ENCODE measurements at places on chromosomes 11 and 22. TPM values are rescaled to one million over a fixed set of nuclear protein-coding genes. Genes with fewer than 3 reads are reported as not detected.

The DRD4 gene
- 2.7 TPM for total RNA-seq

The APOA5 gene
- total RNA-seq: not detected

The ABTB2 gene
- total RNA-seq: 19.5 TPM

The BIRC3 gene
- total RNA-seq: 0.29 TPM

DNA sequence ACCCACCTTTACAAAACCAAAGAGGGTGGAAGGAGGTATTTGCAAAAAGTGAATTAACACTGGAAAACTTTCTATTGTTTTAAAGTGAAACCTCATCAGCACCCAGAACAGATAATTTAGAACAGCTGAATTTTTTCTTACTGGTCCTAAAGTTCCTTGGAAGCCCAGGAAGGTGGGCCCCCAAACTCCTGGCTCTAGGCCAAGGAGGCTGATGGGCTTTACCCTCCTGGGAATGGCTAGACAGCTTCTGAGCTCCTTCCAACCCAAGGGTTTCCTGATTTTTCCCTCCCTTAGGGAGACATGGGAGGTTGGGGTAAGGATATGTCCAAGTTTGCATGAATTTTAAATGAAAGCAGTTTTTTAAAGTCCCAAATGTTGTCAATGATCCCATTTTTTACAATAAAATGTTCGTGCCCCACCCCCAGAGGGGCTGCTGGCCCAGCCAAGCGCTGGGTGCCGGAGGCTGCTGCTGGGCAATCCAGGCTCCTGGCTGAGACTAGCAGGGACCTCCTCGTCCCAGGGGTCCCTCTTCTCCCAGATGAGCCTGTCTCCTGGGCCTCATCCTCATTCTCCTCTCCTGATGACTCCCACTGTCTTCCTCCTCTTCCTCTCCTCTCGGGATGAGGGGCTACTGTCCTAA, 28.4 kb downstream of the RELT start:
- no peak for DNase-seq
- no peaks in the 10 kb centered on the region for H3K27me3 ChIP-seq
- peaks cover 7% of the 10 kb centered on the region for H3K36me3 ChIP-seq
- no peak overlapping the region for H3K27ac ChIP-seq

GRCh38 chr11:5610446-5610845, 14.0 kb downstream of the TRIM6 start:
- H3K4me1 ChIP-seq: no peaks in the 10 kb centered on the region
- H3K27ac ChIP-seq: no peak overlapping the region
- peaks cover 3% of the 10 kb centered on the region for H3K36me3 ChIP-seq
- no peaks in the 10 kb centered on the region for H3K27me3 ChIP-seq
- no peak for DNase-seq
- no peak overlapping the region for H3K4me3 ChIP-seq

GRCh38 chr22:20031732-20032406, 11.0 kb downstream of the TANGO2 start:
- H3K27ac ChIP-seq: no peak overlapping the region
- peaks cover 4% of the 10 kb centered on the region for H3K4me1 ChIP-seq

GRCh38 chr11:73537969-73538368, 59.9 kb downstream of the FAM168A start:
- peaks cover 7% of the 10 kb centered on the region for H3K36me3 ChIP-seq
- H3K27me3 ChIP-seq: no peaks in the 10 kb centered on the region
- H3K4me1 ChIP-seq: peaks cover 9% of the 10 kb centered on the region

DNA sequence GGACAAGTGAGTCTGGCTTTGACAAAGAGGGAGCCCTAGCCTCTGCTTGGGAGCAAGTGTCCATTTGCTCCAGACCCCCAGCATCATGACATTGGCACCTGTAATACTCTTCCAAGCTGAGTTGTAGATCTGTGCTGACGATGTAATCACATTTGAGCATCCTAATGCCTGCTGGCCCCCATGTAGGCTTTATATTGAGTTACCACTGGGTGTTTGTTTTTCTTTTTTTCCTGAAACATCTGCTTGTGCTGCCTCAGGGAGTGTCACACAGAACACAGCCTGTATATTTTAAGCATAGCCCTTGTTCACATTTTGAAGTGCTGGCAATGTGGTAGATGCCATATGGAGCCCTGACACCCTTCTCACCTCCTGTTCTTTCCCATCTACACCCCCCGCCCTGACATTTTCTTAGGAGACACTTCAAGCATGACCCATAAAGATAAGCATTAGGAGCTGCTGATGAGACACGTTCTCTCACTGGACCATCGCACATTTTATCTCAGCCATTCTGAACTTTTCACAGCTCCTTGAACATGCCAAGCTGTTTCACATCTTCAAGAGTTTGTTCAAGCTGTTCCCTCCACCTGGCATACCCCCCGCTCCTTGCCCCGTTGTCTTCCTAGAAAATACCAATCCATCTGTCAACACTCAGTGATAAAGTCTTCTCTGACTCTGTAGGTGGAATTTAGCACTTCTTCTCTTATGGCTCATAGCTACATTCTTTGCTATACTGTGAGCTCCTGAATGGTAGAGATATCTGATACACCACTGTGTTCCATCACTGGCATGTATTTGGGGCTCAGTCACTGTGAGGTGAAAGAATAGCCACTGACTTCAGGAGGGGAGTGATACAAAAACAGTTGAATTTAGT, 128.7 kb downstream of the TRIM44 start:
- DNase-seq: no peak
- H3K4me1 ChIP-seq: peaks cover 2% of the 10 kb centered on the region
- H3K36me3 ChIP-seq: peaks cover 1% of the 10 kb centered on the region
- H3K27ac ChIP-seq: no peak overlapping the region
- H3K4me3 ChIP-seq: no peak overlapping the region

GRCh38 chr11:57160665-57161064, 21.1 kb upstream of the LRRC55 start:
- H3K36me3 ChIP-seq: no peaks in the 10 kb centered on the region
- no peak overlapping the region for H3K4me3 ChIP-seq
- peaks cover 4% of the 10 kb centered on the region for H3K27me3 ChIP-seq
- no peak overlapping the region for H3K27ac ChIP-seq

- peaks cover 18% of the 10 kb centered on the region for H3K27me3 ChIP-seq
- peaks cover 13% of the 10 kb centered on the region for H3K4me1 ChIP-seq
- H3K27ac ChIP-seq: no peak overlapping the region
- no peak for DNase-seq
These were observed 5.2 kb upstream of the LIF start for GRCh38 chr22:30251711-30252110.

GRCh38 chr11:57499413-57499982, 16.0 kb downstream of the SLC43A1 start:
- peak; percentile 93 for DNase-seq
- peak overlapping the region; percentile 4 for H3K4me3 ChIP-seq
- H3K4me1 ChIP-seq: peaks cover 65% of the 10 kb centered on the region
- peak overlapping the region; percentile 92 for H3K27ac ChIP-seq
- H3K36me3 ChIP-seq: peaks cover 10% of the 10 kb centered on the region

DNA sequence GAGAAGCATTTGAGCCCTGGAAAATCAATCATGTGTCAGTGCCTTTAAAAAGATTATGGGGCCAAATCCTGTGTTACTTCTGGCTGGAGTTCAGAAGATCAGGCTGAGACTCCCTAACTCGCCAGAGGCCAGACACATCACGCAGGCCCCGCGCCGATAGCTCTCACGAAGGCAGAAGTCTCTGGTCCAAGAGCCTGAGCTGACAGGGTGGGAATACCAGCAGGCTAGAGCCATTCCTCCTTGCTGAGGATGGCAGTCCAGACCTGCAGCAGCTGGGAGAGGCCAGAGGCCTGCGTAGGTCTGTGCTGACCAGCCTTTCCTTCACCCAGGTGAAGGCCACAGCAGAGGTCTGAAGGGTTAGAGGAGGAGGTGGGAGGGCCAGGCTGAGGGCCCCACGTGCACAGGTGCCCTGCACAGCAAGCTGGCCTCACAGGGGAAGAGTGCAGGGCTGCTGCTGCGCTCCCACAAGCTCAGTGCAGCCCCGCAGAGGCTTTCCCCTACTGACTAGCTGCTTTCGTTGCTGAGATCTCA, 52.9 kb downstream of the ST14 start:
- H3K27me3 ChIP-seq: no peaks in the 10 kb centered on the region
- DNase-seq: peak; percentile 9
- peaks cover 8% of the 10 kb centered on the region for H3K36me3 ChIP-seq
- peaks cover 4% of the 10 kb centered on the region for H3K4me1 ChIP-seq
- no peak overlapping the region for H3K27ac ChIP-seq
- no peak overlapping the region for H3K4me3 ChIP-seq

DNA sequence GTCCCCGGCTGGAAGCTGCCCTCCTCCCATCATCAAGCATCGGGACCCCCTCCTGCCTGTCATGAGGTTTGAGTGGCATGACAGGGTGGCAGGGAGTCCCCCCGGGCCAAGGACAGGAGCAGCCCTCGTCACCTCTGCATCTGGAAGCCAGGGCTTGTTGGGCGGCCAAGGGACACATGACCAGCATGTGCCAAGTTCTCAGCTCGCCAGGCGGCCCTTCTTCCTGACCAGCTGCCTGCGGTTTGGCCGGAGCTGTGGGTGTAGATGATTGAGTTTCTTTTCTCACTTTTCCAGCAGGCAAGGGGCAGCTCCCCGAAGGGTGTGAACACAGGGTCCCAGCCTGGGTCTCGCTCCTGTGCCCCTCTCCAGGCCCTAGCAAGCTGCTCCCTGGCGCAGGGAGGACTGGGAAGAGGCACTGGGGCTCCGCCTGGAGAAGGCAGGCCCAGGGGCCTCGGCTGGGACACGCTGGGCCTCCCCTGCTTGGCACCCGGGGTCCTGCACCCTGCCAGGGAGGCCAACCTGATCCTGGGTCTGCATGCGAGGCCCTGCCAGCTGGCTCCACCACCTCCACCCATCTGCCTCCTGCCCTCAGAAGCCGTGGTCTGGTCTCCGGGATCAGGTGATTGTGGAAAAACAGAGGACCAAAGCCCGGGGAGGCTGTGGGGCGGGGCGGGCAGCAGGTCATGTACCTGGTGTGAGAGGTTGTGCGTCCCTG, 13.4 kb downstream of the ARHGAP8 start:
- no peak overlapping the region for H3K4me3 ChIP-seq
- DNase-seq: no peak
- H3K27ac ChIP-seq: no peak overlapping the region
- H3K27me3 ChIP-seq: no peaks in the 10 kb centered on the region

- H3K4me1 ChIP-seq: peaks cover 12% of the 10 kb centered on the region
- H3K36me3 ChIP-seq: peaks cover 4% of the 10 kb centered on the region
- H3K27me3 ChIP-seq: no peaks in the 10 kb centered on the region
- DNase-seq: no peak
These were observed 94.3 kb downstream of the SOX6 start for GRCh38 chr11:16261836-16262644.

GRCh38 chr11:18321578-18321968, 367 bp downstream of the HPS5 start:
- peaks cover 2% of the 10 kb centered on the region for H3K36me3 ChIP-seq
- peak overlapping the region; percentile 100 for H3K27ac ChIP-seq
- no peaks in the 10 kb centered on the region for H3K27me3 ChIP-seq
- DNase-seq: no peak
- H3K4me1 ChIP-seq: peaks cover 44% of the 10 kb centered on the region
- H3K4me3 ChIP-seq: peak overlapping the region; percentile 98

DNA sequence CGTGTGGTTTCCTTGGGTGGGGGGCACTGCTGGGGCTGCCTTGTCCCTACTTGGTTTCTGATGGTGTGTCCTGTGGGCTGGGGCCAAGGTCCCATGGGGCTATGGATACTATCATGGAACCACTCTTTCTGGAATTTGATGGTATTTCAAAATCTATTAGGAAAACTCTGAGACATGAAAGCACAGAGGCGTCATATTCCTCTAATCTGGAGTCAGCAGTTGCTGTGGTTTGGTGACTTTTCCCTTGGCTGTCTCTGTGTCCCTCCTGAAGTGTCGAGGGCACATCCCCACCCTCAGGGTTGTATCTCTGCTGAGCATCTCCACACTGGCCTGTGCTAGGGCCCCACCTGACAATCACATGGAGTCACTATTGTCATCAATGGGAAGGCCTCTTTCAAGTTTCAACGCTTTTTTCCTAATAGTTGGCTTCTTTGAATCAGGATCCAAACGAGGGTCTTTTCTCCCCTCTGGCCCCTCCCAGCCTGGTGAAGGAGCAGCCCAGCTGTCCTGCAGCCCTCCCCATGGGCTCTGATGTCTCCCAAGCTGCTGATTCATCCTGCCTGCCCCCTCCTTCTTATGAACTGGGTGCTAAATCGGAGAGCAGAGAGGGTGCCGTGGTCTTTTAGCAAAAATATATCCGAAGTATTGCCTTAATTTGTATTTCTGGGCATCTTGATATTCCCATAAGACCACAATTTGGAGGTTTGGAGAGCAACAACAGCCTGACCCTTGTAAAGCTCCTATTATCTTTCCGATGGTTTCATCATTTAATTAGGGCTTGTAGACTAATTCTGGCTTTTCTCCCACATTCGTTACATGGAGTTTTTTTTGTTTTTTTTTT, 38.5 kb downstream of the MED15 start:
- no peak overlapping the region for H3K4me3 ChIP-seq
- DNase-seq: no peak
- H3K4me1 ChIP-seq: peaks cover 8% of the 10 kb centered on the region
- no peaks in the 10 kb centered on the region for H3K27me3 ChIP-seq
- peaks cover 13% of the 10 kb centered on the region for H3K36me3 ChIP-seq
- no peak overlapping the region for H3K27ac ChIP-seq

- H3K27ac ChIP-seq: peak overlapping the region; percentile 93
- DNase-seq: no peak
- H3K4me1 ChIP-seq: peaks cover 43% of the 10 kb centered on the region
- H3K4me3 ChIP-seq: peak overlapping the region; percentile 44
- no peaks in the 10 kb centered on the region for H3K36me3 ChIP-seq
These were observed 26.3 kb upstream of the SORL1-AS1 start for GRCh38 chr11:121478895-121479697.

GRCh38 chr22:45971408-45972028, 5.4 kb downstream of the WNT7B start:
- no peak overlapping the region for H3K27ac ChIP-seq
- DNase-seq: no peak
- peaks cover 14% of the 10 kb centered on the region for H3K4me1 ChIP-seq

DNA sequence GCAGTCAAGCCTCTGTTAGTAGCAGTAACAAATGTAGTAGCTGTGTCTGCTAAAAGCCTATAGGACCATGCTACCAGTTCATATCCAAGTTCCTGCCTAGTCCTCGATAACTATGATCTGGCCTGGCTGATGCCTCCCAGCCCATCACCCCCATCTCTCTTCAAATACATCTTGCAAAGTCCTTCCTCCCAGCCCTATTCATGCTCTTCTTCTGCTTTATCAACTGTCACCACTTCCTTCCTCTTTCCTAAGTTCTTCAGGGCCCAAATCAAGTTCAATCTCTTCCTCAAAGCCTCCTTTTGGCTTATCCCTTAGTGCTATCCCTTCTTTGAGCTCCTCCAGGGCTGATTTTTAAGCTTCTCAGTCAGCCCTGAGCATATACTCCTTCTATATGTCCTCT, 150.9 kb upstream of the THY1 start:
- no peak overlapping the region for H3K4me3 ChIP-seq
- no peak for DNase-seq
- H3K27ac ChIP-seq: no peak overlapping the region
- no peaks in the 10 kb centered on the region for H3K36me3 ChIP-seq

Data from progenitor cell of endocrine pancreas (in vitro differentiated cells).